Fibroblast of the aortic adventitia (primary cell): ENCODE measurements at places on chromosomes 3 and 15. TPM values are rescaled to one million over a fixed set of nuclear protein-coding genes. Genes with fewer than 3 reads are reported as not detected.

DNA sequence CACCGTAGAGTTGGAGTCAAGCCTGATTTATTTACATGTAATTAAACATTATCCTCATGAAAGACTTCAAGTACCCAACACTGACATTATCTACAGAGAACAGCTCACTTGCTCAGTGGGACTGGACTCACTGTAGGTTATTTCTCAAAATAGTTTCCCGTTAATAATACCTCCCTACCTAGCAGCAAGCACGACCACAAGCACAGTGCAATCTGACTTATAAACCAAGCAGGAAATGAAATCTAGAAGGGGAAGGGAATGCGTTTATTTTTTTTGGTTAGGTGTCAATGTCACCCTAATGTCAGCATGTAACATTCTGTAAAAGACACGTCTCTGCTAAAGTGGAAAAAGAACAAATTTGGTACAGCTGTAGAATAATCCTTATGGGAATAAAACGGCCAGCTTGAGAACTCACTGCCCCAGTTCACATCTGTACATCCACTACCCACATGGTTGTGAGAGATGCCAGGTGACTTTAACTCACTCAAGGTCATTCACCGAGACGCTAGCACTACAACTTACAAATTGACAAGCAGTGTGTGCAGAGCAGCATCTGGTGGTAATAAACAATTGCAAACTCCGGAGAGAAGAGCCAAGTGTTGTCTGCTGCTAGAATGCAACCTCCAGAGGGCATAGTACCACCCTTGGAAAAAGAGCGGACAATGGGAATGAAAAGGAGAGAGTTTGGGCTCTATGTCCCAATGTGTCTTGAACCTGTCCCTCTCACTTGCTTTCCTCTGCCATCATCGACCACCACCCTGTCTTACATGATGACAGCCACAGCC is 242.5 kb downstream of the CADPS start:
- no peak for DNase-seq

GRCh38 chr3:109339714-109340648 is 2.6 kb upstream of the DPPA4 start:
- no peak for DNase-seq

DNA sequence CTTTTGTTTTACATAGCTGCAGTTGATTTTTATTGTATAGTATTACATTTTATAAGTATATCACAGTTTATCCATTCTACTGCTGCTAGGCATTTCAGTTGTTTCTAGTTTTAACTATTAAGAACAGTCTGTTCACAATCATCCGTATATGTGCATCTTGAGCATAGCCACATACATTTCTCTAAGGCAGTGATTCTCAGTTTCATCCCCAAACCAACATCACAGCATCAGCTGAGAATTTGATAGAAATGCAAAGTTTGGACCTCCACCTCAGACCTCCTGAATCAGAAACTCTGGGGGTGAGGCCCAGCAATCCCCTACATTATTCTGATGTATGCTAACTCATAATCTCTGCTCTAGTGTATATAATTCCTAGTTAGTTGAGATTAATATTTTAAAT is 120.8 kb downstream of the VPS8 start:
- DNase-seq, result no peak

GRCh38 chr3:82977871-82978270 is 1216.4 kb upstream of the GBE1 start:
- DNase-seq, result no peak

- no peak for DNase-seq
Measured at GRCh38 chr3:172071780-172072330, 32.5 kb downstream of the FNDC3B start.

DNA sequence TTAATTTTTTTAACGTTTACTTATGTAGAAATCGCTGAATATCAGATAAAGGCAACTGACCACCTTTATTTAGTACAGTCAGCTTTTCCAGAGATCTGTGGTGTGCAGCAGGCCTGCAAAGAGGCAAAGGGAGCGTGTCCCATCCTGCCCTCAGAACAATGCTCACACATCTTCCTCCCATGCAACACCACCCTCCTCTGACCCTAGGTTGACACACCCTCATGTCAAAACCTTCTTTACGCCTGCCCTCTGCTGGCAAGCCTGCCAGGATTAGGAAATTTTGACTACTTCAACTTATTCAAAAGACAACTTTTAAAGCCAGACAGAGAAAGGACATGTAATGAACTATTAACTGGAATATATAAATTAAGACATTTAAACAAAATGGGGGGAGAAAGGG is 513.7 kb downstream of the FOXP1 start:
- peak; percentile 82 for DNase-seq

DNA sequence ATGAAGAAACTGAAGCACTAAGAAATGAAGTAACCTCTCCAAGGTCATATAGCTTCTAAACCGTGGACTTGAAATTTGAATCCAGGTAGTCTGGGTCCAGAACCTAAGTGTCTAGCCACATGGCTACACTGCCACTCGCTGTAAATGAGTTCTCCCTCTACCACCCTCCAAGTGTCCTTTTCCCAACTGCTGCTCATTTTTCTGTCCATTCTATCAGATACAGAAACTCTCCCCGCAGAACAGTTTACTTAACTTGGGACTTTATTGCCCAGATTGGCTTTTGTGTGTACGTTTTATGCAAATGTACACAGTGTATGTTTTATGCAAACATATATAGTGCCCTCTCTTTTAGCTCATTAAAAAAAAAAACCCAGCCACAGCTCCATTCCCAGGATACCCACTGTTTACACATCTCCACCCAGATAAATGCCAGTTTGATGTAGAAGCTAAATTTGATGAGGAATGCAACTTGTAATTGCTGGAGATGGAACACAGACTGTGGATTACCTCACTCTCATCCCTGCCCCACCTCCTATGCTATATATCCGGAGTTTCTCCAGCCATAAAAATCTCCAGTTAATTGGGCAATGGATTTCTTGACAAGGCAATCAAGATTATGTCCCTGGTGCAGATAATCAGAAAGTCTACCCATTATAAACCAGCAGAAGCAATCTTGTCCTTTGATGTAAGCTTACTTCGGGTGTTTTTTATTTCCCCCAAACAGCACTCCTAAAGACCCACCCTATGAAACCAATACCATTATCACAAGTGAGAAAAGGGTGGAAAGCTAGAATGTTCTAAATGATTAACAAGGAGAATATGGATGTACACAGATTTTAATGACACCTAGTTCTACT is 42.0 kb downstream of the THBS1 start:
- no peak for DNase-seq

GRCh38 chr3:122858373-122858772 is 63.5 kb downstream of the SLC49A4 start:
- peak; percentile 58 for DNase-seq

GRCh38 chr3:189355481-189356201 is 183.9 kb downstream of the TPRG1 start:
- peak; percentile 82 for DNase-seq

- peak; percentile 49 for DNase-seq
Measured at GRCh38 chr3:170307671-170308405, 49.7 kb upstream of the SKIL start.

- no peak for DNase-seq
Measured at GRCh38 chr3:50840983-50841489, 166.3 kb downstream of the DOCK3 start.

DNA sequence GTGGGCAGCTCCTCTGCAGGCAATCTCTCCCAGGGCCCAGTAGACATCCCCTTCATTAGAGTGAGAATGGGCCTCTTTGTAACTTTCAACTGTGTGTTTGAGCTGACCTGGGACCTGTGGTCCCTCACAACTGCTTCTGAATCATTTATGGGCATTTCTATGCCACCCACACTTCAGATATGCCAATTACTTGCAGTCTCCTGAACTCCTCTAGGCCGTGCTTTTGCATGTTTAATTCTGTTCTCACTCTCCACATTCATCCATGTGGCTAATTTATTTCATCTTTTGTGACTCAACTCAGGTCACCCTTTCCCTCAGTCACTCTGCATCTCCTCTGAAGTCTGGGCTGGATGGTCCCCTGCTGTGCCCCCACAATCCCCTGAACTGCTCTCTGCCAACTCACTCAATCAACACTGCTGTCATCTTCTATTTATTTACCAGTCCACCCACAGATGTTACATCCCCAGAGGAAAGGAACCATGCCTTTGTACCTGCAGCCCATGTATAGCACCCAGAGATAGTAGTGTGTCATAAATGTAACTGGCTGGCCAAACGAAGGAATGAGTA is 364.7 kb downstream of the EPHB1 start:
- DNase-seq, result no peak

- peak; percentile 78 for DNase-seq
Measured at GRCh38 chr3:17894434-17895060, 152.1 kb upstream of the TBC1D5 start.

- no peak for DNase-seq
Measured at GRCh38 chr3:71563827-71564226, 19.7 kb downstream of the FOXP1 start.

- DNase-seq, result no peak
Measured at GRCh38 chr3:34141841-34142337, 343.5 kb downstream of the PDCD6IP start.

DNA sequence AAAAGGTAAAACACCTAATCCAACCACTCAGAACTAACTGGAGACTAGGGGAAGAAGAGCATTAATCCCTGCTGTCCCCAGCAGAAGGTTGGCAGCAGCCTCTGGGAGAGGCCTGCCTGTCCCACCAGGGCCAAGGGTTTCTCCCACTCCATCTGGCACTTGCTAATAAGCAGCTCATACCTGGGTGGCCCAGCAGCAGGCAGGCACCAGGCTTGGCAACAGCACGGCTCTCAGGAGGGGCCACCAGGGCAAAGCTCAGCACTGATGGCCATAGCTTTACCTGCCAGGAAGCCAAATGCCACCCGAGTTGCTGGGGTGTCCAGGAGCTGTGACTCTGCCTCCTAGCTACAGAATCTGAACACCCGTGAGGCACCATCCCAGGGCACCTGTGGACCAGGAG is 58.3 kb downstream of the BOC start:
- no peak for DNase-seq

DNA sequence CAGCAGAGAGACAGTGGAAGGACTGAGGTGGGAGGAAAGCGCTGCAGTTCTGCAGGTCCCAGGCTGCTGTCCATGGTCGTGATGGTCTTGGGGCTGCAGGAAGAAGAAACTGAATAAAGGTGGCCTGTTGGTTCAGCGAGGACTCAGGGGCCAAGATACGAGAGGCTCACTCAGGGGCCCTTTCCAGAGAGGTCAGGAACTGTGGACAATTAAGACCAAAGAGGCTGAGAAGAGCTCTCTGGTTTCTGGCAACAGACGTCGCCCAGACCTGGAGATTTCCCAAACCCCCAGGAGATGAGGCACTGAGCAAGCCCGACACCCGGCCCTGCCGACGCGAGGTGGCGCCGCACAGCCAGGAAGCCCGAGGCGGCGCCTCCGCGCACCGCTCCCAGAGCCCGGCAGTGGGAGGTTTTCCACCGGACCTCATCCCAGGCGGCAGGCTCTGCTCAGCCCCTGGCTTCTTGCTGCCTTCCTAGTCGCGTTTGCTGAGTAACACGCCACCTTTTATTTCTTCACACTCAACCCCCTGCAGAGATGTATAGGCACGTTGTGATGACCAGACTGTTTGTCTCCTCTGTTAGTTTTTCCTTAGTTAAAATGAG is 56.4 kb upstream of the ARRDC4 start:
- peak; percentile 66 for DNase-seq

GRCh38 chr3:170428095-170428494 is 9.4 kb downstream of the CLDN11 start:
- no peak for DNase-seq

- no peak for DNase-seq
Measured at GRCh38 chr15:99165956-99166689, 61.2 kb downstream of the SYNM start.

DNA sequence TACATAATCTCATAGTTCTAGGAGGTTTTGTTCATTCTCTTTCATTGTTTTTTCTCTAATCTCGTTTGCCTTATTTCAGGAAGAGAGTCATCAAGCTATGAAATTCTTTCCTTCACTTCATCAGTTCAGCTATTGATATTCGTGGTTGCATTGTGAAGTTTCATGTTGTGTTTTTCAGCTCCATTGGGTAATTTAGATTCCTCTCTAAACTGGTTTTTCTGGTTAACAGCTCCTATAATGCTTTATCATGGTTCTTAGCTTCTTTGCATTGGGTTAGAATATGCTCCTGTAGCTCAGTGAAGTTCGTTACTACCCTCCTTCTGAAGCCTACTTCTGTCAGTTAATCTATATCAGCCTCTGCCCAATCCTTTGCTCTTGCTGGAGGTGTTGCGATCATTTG is 69.4 kb upstream of the CD96 start:
- no peak for DNase-seq

GRCh38 chr15:87752250-87752951 is 504.1 kb downstream of the NTRK3 start:
- peak; percentile 96 for DNase-seq

DNA sequence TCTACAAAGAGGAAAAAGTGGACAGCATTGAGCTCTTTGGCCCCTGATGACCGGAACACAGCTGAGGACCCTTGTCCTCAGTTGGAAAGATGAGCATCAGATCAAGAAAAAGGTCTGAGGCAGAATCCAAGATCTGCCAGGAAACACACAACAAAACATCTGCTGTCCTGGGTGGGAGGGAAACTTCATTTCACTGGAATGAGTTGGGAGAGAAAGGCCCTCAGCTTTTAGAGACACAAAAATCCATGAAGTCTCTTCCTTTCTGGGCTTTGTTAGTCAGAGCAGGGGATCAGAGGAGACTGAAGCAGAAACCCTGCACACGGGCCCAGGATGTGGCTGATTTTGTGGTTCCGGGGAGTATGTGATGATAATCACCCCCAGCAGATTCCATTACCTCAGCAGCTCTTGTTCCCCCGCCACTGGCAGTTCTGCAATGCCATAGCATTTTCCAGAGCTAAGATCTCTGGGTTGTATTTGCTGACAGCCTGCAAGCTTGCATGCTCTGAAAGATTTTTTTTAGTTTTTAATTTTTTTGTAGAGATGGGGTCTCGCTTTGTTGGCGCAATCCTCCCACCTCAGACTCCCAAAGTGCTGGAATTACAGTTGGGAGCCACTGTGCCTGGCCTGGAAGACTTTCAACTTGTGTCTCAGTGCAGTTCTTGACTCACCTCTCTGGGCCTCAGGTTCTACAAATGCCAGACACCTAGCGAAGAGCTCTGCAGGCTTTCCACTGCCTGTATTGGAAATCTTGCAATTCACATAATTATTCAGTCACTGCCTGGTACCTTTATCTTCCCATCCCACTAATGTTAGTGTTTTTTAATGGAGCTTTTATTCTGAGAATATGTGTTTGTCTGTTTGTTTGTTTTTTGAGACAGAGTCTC is 5.8 kb upstream of the TATDN2 start:
- no peak for DNase-seq

BTLA gene
- total RNA-seq, result not detected in 2 replicates

USP50 gene
- 0.72 TPM in 1 of 2 replicates, not detected in the other for total RNA-seq

KCNAB1 gene
- total RNA-seq, result 3.3 and 9.2 TPM in 2 replicates

HIGD1A gene
- total RNA-seq, result 75.1 and 163 TPM in 2 replicates

SH3GL3 gene
- total RNA-seq, result 0.09 and 2.1 TPM in 2 replicates

COLQ gene
- 1.2 and 1.8 TPM in 2 replicates for total RNA-seq

PATL2 gene
- 0.72 and 0.82 TPM in 2 replicates for total RNA-seq

SST gene
- not detected in 2 replicates for total RNA-seq

HRG gene
- total RNA-seq, result not detected in 2 replicates

ZPLD1 gene
- 0.33 and 0.45 TPM in 2 replicates for total RNA-seq

AADACL2 gene
- 0.90 TPM in 1 of 2 replicates, not detected in the other for total RNA-seq
